ENCODE measurements at places on chromosomes 6 and 20.

DNA sequence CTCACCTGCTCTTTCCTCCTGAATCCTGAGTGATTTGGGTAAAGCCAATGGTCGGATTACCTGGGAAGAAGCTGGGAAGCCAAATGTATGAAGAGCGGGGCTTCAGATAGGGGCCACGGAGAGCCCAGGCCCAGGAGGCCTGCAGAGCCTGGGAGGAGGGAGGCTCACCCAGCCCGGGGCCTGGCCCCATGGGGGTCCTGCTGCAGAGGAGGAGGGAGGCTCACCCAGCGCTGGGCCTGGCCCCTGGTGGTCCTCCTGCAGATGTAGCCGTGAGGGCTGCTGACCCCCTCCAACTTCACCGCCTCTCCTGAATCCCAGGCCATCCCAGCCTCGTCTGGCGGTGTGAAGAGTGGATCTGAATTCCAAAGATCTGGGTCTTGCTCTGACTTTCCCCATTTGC, 368.4 kb downstream of the THBS2 start:
- DNase-seq: no peak

- no peak for DNase-seq
These were observed 76.9 kb downstream of the SMOC2 start for GRCh38 chr6:168517742-168518347.

DNA sequence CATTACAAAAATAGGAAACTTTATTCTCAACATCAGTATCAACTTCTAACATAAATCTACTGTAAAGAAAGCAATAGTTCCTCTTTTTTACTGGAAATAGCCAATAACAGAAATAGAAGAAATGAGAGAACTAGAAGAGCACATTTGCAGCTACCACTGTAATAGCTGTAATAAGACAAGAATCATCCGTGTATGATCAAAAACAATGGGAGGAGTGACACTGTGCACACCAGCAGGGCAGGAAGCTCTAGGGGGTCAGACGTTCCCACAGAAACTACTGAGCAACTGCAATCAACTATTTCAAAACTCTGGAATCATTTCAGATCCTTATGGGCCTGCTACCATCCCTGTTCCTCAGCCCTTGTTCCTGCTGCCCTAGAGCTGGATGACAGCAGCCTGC, 43.7 kb downstream of the NINL start:
- no peak for DNase-seq

- no peak for DNase-seq
These were observed 42.5 kb downstream of the SLC2A4RG start for GRCh38 chr20:63782051-63782471.

- no peak for DNase-seq
These were observed 69.0 kb upstream of the NRSN1 start for GRCh38 chr6:24057030-24057429.

DNA sequence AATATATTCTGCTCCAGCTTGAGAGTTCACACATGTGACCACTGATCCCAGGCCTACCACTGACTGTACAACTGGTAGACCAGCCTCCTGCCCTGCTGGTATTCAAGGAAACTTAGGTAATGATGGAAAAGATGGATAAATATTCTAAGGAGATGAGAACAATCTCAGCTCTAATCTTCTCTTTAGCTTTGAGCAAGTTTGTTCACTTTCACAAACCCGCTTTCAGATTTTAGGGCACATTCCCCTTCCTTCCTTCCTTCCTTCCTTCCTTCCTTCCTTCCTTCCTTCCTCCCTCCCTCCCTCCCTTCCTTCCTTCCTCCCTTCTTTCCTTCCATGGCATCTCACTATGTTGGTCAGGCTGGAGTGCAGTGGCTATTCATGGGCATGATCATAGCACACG, 88.2 kb upstream of the PHACTR1 start:
- no peak for DNase-seq

DNA sequence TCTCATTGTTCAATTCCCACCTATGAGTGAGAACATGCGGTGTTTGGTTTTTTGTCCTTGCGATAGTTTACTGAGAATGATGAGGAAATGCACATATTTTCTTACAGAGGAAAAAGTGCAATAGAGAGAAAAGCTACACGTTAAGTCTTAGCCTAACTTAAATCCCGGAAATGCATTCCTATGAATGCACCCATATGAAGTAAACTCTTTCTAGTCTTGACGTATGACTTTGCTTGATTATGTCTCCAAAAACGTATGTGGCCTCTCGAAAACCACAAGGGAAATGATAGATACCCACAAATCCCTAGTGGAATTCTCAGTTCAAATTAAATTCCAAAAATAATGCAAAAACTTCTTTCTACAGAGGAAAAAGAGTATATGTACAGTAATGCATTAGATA, 90.7 kb upstream of the SASH1 start:
- DNase-seq: no peak

DNA sequence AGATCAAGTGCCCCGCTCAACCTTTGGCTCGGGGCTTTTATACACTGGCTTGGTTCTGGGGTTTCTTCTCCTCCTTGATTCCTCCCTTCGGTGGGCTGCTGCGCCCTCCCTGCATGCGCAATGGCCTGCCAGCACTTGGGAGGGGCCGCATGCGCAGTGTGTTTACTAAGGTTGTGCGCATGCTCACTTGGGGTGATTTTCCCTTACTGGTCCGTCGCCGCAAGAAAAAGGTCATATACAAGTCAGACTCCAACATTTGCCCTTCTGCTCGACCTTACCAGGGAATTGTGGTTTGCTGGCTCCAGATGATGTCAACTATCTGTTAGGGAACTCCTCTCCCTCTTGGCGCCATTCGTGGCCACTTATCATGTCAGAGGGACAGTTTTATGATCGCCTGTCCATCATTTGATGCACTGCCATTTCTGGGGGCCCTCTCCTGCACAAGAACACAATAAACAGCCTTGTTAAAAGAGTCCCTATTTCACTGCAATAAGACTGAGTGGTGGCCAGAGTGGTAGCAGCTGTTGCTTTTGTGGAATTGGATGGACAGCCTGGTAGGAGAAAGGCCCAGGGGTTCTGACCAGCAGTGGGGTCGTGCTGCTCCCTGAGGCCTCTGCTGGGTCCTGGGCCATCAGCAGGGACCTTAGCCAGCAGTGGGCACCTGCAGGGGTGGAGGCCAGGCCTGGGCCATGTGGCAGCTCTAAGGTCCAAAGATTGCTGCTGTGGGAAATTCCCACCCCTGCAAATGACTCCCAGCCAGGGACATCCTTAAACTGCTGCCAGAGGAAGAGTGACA, 2.8 kb upstream of the LBP start:
- peak; percentile 79 for DNase-seq

GRCh38 chr6:27720607-27721580, 191.3 kb downstream of the OR2B2 start:
- no peak for DNase-seq

DNA sequence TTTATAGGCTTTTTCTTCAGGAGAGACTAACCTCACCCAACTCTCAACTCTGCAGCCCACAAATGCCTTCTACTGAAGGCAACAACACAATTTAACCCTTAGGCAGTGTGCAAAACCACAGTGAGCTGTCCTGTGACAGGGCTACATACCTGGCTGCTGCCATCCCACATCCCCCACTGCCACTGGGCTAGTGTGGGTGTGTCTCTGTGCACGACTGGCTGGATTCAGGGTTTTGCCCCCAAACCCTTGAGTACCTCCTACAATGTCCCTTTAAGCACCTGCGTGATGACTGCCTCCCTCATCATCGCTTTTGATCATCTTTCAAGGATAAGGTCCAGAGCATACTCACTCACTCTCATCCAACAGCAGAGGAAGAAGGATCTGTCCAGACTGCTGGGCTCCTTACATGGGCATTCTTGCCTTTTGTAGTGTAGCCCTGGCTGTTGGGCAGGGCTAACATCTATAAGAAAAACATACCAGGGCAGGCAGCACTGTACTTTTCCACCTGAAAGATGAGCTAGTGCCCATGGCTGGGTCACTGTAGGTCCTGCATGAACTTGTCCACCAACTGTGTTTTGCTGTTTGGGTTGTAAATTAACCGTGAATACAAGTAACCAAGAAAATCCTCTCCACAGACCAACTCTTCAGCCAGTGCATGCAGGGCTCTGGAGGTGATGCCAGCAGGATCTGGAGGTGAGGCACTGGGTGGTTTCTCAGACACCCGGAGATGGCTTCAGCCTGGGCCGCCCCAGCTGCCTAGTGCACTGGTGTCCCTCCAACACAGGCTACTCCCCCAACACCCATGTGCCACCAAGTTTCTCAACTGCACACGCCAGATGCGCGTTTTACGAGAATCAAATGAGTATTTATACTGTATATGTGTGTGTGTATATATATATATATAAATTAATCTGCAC, 45.2 kb downstream of the PLCG1 start:
- DNase-seq: no peak

GRCh38 chr6:34657307-34657978, 39.1 kb downstream of the ILRUN start:
- peak; percentile 77 for DNase-seq

GRCh38 chr6:148716811-148717210, 30.0 kb upstream of the UST start:
- DNase-seq: no peak

DNA sequence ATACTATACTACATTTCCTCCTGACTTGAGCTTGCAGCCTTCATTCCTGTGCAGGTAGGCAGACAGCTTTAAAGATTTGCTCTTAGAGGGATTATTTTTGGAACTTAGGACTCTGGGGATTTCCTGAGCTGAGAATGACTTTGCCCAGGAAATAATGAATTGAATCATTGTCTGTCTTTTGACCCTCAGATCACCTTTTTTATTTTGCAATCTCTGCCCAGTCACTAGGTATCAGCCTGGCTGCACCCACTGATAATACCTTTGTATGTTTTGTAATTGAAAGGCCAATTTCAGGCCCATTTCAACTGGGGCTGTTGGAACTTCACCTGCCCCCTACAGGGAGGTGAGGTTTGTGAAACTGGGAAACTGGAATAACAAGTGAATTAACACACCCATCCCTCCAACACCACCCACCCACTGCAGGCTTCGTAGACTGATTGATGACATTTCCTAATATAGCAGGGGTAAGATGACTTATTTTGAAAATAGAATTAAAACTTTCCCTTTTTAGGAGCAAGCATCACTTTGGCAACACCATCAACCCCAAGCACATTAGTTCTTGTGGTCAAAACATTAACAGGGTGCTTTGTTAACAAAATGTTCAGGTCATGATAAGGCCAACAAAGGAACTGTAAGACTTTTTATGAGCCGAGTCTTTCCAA, 157.1 kb upstream of the CENPW start:
- DNase-seq: no peak

DNA sequence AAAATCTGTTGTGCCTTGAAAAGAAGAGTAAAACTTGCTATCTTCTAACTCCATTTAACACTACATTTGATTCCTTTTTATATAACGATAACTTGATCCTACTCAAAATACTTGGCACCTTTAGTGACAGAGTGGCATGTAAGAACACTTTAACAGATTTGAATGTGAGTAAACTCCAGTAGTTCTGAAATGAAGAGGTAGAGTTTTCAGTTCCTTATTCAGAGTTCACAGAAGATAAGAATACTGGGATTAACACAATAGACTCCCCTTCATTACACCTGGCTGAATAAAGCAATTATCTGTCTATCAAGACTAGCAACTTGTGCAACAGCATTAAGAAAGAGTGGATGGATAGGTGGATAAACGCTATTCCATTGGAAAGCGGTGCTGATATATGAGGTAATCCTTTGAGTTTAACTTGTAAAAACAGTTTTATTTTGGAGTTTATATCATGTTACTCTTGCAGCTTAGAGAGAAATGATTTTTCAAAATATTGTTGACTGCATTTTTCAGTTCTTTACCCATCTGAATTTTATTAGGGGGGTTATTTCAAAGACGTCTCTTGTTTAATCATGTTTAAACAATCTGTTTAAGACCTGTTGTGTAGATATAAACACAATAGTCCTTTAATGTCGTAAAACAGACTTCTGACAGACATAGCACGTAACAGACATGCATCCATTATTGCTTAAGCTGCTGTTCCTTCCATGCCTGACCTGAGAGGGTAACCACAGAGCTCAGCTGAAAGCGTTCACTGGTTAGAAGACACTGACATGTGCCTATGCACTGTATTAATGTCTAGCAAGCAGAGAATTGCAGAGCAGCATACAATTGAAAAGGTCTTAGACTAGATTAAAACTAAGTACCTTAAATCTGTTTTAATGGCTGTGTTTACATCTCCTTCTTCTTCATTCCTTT, 102.4 kb upstream of the SUPT3H start:
- no peak for DNase-seq

DNA sequence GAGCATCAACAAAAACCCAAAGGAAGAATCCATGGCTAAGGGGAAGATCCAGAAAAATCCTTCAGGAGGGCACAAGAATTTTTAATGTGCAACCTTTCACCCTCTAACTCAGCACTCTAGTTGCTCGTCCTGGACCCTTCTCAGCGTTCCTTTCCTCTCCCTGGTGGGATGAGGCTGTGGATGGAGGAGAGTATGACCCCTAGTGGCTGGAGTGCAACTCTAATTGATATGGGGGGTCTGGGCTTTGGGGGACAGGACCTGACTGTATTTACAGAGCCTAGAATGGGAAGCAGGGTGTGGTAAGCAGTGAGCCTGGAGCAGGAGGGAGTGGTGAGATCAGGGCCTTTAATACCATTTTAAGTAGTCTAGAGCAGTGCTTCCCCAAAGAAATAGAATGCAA, 83.9 kb upstream of the CEP85L start:
- DNase-seq: no peak

GRCh38 chr6:107787589-107787960, 36.5 kb downstream of the SCML4 start:
- DNase-seq: no peak

DNA sequence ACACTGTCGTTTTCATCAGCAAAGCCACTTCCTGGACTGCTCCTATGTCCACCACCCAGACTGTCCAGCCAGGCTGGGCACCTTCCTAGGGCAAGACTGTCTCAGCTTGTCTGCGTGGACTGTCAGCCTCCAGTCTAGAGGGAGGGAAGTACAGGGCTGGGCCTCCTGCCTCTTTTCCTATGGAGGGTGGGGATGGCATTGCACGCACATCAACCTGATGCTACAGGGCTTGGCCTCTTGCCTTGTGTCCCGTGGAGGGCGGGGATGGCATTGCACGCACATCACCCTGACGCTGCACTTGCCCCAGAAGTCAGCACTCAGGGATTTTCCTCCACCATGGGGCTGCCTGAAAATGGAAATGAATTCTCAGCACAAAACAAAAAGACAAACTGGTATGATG, 304.2 kb upstream of the CDH4 start:
- DNase-seq: no peak

DNA sequence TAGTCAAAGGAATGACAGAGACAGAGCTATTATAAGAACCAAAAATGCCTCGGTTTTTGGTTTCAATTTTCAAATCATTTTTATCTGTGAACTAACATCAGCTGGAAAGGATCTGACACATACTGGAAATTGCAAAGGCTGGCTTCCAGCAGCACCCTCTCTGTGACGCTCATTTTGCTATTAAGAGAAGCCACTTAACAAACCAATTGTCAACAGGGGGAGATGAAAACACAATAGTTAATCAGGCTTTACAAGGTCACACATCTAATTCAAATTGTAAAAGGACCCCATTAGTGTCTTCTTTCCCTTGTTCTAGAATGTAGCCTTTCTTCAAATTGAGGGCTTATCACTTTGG, 160.5 kb downstream of the TFAP2B start:
- DNase-seq: no peak

DNA sequence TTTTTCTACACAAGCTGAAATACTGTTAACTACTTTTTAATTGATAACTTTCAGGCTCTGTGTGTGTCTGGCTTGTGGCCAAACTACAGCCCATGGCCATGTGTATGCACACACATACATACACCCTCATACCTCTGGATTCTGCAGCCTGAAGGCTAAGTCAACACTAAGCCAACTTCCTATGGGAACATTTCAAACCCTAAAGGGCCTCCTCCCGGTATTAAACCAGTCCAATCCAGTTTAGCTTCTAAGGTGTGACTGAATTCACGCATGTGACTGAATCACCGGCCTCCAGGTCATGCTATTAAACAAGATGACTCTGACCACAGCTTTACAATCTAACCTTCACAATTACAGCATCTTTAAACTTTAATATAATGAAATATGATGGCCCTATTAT, 20.7 kb upstream of the DST start:
- peak; percentile 63 for DNase-seq
